ENCODE measurements at places on chromosomes 7 and 10. TPM values are rescaled to one million over a fixed set of nuclear protein-coding genes. Genes with fewer than 3 reads are reported as not detected.

The SLC26A5 gene
- not detected for total RNA-seq

The RAPGEF5 gene
- total RNA-seq: not detected

The PRLHR gene
- not detected for total RNA-seq

DNA sequence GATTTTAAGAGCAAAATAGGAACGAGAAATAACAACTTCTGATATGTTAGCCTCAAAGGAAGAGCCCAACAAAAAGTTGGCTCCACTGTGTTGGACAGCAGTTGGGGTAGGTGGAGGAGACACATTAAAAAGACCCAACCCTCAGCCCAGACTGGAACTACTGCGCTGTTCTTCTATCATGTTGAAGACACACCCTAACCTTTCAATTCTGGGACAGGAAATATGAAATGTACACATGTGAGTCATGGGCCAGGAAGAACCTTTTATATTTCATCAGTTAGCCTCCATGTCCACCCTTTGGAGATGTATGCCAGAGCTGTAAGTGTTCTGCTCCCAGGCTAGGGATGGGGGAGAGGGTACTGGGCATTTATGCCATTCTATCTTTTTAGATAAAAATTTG is 22.1 kb downstream of the CLDN12 start:
- H3K4me3 ChIP-seq: no peak overlapping the region
- H3K36me3 ChIP-seq: no peaks in the 10 kb centered on the region
- no peaks in the 10 kb centered on the region for H3K27me3 ChIP-seq
- H3K4me1 ChIP-seq: no peaks in the 10 kb centered on the region
- DNase-seq: no peak

GRCh38 chr10:124279882-124280281 is 138.8 kb downstream of the OAT start:
- no peaks in the 10 kb centered on the region for H3K27me3 ChIP-seq
- H3K36me3 ChIP-seq: no peaks in the 10 kb centered on the region
- H3K27ac ChIP-seq: no peak overlapping the region
- H3K4me3 ChIP-seq: no peak overlapping the region

- no peak overlapping the region for H3K27ac ChIP-seq
- no peaks in the 10 kb centered on the region for H3K4me1 ChIP-seq
These were observed 314.6 kb downstream of the TNS3 start for GRCh38 chr7:47267346-47267745.

GRCh38 chr7:50974240-50974639 is 191.5 kb upstream of the GRB10 start:
- no peak overlapping the region for H3K27ac ChIP-seq
- no peaks in the 10 kb centered on the region for H3K4me1 ChIP-seq
- H3K4me3 ChIP-seq: no peak overlapping the region
- no peaks in the 10 kb centered on the region for H3K27me3 ChIP-seq

Data from CD4-positive, alpha-beta memory T cell (primary cell).